Suppressor macrophage treated with lipopolysaccharide for 1 hour (primary cell): ENCODE measurements at places on chromosomes 11 and 22.

DNA sequence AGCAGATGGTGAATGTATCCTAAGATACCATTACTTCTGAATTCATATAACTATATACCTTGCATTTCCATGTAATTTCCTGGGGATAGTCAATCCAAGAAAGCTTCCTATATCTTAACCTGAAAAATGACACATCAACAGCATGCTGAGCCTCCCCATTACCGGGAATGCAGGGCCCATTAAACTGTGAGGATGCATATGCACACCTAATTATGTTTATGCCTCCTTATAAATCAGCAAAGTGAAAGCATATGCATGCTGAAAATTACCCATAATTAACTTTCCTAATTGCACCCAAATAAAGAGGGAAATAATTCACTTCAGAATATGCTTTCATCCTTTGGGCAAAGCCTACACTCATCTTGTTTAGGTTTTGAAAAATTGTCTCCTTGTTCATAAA lies 663.0 kb downstream of the KCNA4 start:
- no peak for DNase-seq

DNA sequence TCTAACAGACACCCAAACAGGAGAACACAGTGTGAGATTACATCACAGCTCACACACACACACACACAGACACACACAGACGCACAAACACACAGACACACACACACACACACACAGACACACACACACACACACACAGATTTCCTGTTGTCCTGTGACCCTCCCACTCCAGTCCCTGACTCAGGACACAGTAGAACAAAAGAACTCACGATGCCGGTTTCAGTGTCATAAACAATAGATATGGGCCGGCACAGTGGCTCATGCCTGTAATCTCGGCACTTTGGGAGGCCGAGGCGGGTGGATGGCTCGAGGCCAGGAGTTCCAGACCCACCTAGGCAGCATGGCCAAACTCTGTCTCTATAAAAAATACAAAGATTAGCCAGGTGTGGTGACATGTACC lies 13.8 kb upstream of the KAT5 start:
- DNase-seq: no peak

DNA sequence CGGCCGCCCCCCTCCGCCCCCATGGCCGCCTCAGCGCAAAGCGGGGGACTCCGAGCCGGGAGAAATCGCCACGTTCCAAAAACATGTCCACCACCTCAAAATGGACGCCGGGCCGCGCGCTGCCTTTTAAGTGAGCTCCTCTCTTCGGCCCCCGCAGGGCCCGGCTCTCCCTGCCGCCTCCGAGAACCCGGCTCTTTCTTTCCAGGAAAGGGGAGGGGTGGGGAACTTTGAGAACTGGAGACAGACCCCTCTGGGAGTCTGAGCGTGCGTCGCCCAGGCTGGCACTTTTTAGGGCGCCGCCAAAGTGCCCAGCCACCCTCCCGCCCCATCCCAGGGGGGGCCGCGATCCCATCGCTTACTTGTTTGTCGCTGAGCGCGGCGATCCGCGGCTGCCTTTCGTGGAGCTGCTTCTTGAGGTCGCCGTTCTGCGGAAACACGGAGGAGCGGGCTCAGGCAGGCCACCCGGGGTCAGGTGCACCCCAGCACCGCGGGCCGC lies 1.6 kb downstream of the PHF21B start:
- no peak for DNase-seq

DNA sequence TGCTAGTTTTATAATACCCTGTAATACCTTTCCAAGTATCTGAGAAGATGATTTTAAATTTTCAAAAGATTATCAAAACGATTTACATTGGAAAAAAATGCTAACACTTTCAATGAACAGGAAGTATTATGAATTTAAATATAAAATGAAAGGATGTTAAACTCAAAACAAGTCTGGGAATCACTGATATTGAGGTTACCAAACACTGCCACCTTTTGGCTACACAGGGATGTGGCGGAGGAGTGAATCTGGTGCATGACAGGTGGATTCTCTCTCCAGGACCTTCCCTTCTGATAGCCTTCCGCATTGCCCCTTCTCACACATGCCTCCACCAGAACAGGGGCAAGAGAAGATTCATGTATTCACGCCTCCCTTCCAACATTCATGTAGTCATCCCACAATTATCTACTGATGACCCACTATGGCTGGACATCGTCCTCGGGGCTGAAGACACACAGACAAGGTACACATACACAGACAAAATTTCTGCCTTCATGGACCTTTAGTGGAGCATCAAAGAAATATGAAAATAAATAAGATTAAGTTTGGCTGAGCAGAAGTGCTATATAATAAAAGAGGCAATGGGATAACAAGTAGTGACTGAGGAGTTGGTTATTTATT lies 34.7 kb downstream of the ATG16L2 start:
- peak; percentile 44 for DNase-seq

- no peak for DNase-seq
Measured at GRCh38 chr11:19872512-19873145, 160.0 kb downstream of the NAV2 start.

GRCh38 chr11:111018566-111018965 lies 227.0 kb upstream of the POU2AF2 start:
- peak; percentile 43 for DNase-seq

- DNase-seq: no peak
Measured at GRCh38 chr22:30562366-30562765, 12.1 kb downstream of the GAL3ST1 start.

GRCh38 chr22:17106785-17107546 lies 14.2 kb downstream of the TMEM121B start:
- DNase-seq: peak; percentile 93
